NCI-H69 (cell line): ENCODE measurements at places on chromosomes 16 and 17.

DNA sequence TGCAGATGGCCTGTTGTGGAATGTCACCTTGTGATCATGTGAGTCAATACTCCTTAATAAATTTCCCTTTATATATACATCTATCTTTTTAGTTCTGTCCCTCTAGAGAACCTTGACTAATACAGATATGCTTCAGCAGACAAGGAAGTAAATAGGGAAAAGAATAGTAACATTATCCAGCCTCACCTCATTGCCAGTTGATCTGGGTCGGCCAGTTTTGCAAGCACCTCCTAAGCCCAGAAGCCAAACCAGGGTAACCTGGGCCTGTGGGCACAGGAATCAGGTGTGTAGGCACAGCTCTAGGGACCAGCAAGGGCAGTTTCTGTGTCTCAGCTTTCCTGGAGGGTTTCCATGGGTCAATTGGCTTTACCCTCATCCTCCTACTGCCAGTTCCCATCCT lies 11.9 kb upstream of the CCL17 start:
- DNase-seq: no peak

DNA sequence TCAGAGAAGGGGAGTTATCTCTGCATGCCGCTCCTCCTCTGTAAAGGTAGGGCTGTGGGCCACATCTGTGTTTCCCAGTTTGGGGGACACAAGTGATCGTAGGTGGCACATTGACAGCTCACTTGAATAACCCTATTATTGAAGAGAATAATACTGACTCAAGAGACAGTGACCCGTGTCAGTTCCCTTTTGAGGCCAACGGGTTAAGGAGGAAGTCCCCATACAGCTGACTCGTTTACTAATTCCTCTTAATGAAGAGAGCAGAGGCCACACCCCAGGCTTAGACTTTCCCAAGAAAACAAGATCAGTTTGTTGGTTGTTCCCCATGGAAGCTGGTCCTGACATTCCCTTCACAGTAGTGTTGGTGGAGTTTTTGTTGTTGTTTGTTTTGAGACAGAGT lies 33.0 kb downstream of the IL4R start:
- DNase-seq: no peak

- DNase-seq: no peak
Measured at GRCh38 chr16:59586331-59586730, 852.2 kb upstream of the GOT2 start.

GRCh38 chr16:4826526-4826925 lies 20.6 kb downstream of the GLYR1 start:
- no peak for DNase-seq

DNA sequence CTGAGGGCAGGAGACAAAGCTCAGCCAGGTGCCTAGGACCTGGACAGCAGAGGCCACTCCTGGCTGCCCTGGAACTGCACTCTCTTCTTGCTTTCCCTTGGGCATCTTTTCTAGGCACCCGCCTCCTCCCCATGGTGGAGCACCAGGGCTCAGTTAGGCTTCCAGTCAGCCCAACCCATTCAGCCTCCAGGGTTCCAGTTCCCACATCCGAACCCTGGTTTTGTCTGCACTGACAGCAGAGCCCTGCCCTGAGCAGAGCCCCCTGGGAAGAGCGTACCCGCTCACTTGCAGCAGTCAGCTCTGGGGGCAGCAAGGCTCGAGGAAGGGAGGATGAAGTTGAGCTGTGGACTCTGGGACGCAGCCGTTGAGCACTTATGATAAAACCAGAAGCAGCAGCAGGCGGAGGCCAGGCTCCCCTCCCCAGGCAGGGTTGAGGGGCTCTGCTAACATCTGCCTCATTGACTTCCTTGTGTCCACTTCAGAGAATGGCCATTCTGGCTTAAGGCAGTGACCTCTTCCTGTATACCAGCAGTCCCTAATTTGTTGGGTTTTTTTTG lies 213.2 kb downstream of the NTN1 start:
- no peak for DNase-seq

GRCh38 chr17:19773534-19773933 lies 25.4 kb upstream of the ALDH3A1 start:
- DNase-seq: no peak

- no peak for DNase-seq
Measured at GRCh38 chr17:45156242-45156641, 5.4 kb upstream of the HEXIM2 start.

DNA sequence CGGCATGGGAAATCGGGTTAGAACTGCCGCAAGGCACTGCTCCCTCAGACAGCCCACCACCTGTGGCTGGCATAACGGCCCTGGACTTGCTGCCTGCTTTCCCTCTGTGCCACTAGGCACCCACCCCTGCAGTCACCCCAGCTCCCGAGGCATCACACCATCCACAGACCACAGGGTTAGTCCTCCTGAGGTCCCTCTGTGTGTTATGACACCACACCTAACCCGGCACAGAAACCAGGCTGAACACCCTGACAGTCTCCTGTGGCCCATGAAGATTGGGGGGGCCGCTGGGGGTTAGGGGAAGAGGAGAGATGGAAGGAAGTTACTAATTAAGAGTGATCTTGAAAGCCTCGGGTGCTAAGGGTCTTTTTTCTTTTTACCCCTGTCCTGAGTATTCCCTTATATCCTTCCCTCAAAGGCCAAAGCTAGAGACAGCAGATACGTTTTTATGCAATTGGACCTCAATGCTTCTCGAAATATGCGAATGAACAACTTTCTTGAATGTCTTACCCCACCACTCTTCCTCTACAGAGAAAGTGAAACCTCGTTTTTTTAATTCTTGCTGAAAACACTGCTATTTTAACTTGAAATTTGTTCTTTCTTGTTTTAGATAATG lies 7.0 kb downstream of the CYTH1 start:
- DNase-seq: no peak

DNA sequence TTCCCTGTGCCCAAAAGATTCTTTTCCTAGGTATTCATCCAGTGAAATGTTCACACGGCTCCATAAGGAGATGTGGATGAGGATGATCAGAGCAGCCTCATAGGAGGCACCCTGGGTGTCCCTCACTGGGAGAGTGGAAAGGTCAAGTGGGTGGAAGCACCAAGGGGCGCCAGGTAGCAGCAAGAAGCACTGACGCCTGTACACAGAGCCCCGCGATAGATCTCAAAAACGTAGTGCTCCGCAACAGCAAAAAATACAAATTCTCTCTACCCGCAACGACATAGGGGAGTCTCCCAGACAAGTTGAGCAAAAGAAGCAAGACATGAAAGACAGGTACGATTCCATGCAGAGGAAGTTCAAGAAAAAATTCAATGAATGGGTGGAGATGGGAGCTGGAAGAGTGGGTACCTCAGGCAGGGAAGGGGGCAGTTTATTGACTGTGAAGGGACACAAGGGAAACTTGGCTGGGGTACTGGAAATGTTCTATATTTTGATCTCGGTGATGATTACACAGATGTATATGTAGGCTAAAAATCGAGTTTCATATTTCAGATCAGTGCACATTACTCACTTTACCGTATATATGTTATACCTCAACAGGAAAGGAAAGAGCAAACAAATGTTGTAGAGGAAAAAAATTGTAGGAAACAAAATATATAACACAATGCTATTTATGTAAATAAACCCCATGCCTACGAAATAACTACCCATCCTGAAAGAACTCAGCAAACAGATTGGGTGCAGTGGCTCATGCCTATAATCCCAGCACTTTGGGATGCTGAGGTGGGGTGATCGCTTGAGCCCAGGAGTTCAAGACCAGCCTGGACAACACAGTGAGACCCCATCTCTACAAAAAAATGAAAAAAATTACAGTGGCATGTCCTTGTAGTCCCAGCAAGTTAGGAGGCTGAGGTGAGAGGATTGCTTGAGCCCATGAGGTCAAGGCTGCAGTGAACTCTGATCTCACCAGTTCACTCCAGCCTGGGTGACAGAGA lies 17.8 kb upstream of the ETV4 start:
- DNase-seq: no peak

DNA sequence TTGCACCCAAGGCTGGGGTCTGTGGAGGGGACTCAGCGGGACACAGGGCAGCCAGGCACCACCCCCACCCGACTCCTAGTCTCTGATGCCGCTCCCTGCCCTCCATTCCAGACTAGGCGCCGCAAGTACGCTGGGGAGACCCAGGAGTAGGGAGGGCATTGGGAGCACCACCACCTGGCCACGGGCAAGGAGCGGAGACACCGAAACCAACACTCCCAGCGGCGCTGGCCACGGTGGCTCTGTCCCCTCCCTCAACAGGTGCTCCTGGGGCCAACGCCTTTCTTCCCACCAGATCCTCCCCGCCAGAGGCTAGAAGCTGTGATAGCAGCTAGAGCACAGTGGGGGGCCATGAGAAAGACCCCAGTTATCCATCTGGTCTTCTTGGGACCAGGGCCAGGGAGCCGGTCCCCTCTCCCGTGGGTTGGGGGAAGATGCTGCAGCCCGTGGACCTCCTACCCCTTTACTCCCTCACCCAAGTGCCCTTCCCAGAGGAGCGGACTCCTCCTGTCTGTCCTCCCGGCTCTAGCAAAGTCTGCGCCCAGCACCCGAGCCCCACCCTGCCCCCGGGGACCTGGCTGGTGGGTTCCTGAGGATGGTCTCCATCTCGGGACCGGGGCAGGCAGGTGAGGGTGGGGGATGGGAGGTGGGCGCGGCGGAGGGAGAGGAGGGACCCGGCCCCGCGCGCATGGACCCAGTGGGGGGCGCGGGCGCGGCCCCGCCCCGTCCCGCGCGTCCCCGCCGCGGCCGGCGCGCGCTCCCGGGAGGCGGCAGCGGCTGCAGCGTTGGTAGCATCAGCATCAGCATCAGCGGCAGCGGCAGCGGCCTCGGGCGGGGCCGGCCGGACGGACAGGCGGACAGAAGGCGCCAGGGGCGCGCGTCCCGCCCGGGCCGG lies at the start of gene SYNGR3:
TSS of gene SYNGR3 (plus strand) at position 762 of the 892 bp plus-strand sequence. CDS start 133 bp downstream, outside the sequence.
- peak; percentile 90 for DNase-seq

DNA sequence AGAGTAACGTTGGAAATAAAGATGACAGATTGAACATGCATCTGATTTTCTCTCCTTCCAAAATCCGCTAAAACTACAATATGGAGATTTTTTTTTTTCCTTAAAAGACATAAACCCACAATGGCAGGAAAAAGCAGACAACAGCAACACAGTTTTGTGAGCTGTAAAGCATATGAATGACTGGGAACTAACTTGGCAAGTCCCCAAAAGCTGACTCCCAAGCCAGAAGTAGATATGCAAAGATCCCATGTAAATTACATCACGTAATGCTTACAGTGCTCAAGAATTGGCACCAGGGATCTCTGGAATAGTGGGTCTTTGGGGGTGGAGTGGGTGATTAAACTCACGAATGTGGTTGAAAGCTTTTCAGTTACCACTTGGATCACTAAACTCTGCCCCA lies 106.6 kb downstream of the ELAC2 start:
- DNase-seq: no peak

DNA sequence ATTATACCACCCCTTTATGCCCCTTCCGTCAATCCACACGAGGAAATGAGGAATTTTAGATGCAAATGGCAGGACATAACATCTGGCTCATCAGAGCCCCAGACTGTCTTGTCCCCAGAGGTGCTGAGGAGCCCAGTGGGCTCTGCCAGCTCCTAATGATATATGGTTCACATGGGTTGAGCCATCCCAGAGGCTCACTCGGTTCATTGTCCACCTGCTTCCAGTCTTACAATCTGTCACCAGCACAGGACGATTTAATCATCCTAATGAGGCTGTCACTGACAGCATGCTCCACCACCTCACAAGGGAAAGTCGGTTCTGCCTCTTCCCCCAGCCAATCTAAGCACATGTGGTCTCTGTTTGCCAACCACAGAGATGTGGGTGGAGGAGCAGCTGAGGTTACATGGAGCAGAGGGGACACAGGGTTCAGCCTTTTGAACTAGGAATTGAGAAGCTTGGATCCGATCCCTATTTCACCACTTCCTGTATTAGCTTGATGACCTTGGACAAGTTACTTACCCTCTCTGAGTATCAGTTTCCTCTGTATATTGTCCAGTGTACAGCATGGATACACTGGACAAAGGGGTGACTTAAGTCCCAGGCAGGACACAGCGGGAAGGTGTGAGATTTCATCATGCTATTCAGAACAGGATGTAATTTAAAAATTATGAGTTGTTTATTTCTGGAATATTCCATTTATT lies 27.0 kb upstream of the DHX8 start:
- peak; percentile 98 for DNase-seq

DNA sequence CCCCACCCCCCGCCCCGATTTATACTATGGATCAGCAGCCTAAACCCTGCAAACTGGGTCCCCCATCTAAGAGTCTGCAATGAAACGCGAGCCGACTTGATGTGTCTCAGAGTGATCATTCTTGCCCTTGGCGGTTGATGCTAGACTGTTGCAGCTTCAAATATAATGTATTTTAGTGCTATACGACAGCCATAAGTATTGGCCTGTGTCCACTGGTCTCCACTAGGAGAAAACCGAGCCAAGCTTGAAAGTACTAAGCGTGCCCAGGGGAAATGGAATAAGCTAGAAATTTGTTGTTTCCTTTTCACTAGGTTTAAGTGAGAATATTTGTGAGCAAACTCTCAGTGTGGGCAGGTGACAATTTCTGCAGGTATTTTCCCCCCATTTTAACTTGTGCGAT lies 711.2 kb downstream of the MAF start:
- no peak for DNase-seq

- peak; percentile 49 for DNase-seq
Measured at GRCh38 chr17:37643869-37644268, 623 bp upstream of the DDX52 start.

- peak; percentile 30 for DNase-seq
Measured at GRCh38 chr17:44847586-44847985, at the start of gene HIGD1B. TSS of gene HIGD1B (plus strand) at chr17:44847883. CDS start at chr17:44848153, 270 bp downstream.

- peak; percentile 72 for DNase-seq
Measured at GRCh38 chr17:45747911-45748310, 36.2 kb upstream of the CRHR1 start.

DNA sequence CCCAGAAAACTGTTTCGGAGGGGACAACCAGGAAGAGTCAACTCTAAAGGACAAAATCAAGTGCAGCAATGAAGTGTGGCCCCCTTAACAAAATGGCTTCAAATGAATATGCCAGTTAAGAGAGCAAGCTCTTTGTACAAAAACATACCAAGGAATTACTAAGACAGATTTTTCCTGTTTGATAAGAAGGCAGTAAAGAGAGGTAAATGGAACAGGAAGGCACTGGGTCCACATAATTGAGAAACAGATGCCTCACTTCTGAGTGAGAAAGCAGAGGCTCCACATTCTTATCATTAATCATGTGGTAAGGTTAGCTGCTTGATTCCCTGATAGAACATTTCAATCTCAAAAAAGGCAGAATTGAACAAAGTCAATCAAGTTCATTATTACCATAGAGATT lies 44.9 kb downstream of the MBTD1 start:
- DNase-seq: no peak

- no peak for DNase-seq
Measured at GRCh38 chr17:83067718-83068261, 11.6 kb upstream of the METRNL start.

- DNase-seq: no peak
Measured at GRCh38 chr16:4496305-4496704, 20.1 kb downstream of the HMOX2 start.

- DNase-seq: no peak
Measured at GRCh38 chr17:8574687-8575086, 55.8 kb downstream of the MYH10 start.

GRCh38 chr17:5526821-5527598 lies 40.6 kb downstream of the MIS12 start:
- DNase-seq: peak; percentile 73

GRCh38 chr17:43813386-43813785 lies 19.6 kb downstream of the MPP3 start:
- DNase-seq: no peak

GRCh38 chr17:28738680-28739384 lies 5.0 kb upstream of the TRAF4 start:
- no peak for DNase-seq

- no peak for DNase-seq
Measured at GRCh38 chr17:64728041-64728695, 66.1 kb upstream of the SMURF2 start.
